Activated naive CD4-positive, alpha-beta T cell treated with anti-CD3 and anti-CD28 coated beads, Interleukin-2, amount 10 ng/mL, durations not matched to agents 5 hours and 36 hours (primary cell): ENCODE measurements at places on chromosomes 4 and X. TPM values are rescaled to one million over a fixed set of nuclear protein-coding genes. Genes with fewer than 3 reads are reported as not detected.

Gene MMRN1
- total RNA-seq, result 0.96 TPM

Gene FOXP3
- 11.5 TPM for total RNA-seq

Gene USP17L19
- not detected for total RNA-seq

Gene C1QTNF7
- total RNA-seq, result not detected

Gene CLCN4
- total RNA-seq, result not detected

Gene DGAT2L6
- not detected for total RNA-seq

Gene APELA
- not detected for total RNA-seq

Gene UBA6
- 91.4 TPM for total RNA-seq

Gene P2RY4
- total RNA-seq, result 0.28 TPM

Gene RHOXF1
- total RNA-seq, result 0.55 TPM

Gene SNX25
- total RNA-seq, result 16.3 TPM

Gene HMGN5
- 2.5 TPM for total RNA-seq

Gene TLR10
- 0.15 TPM for total RNA-seq

Gene TMEM156
- 27.9 TPM for total RNA-seq

Gene MAGEE2
- not detected for total RNA-seq

Gene FLNA
- total RNA-seq, result 1,016 TPM

Gene MID1
- not detected for total RNA-seq

Gene GPM6B
- not detected for total RNA-seq

Gene IGSF1
- total RNA-seq, result not detected

Gene RBM3
- total RNA-seq, result 273 TPM

Gene ADH1C
- total RNA-seq, result not detected

Gene AGTR2
- not detected for total RNA-seq

Gene WAS
- 171 TPM for total RNA-seq

Gene SLC38A5
- total RNA-seq, result 70.9 TPM

Gene TACR3
- not detected for total RNA-seq

Gene ADAMTS3
- not detected for total RNA-seq

Gene ZNF711
- total RNA-seq, result 0.35 TPM
